ENCODE measurements at places on chromosomes 6 and 20. TPM values are rescaled to one million over a fixed set of nuclear protein-coding genes. Genes with fewer than 3 reads are reported as not detected.

The TRIM15 gene
- total RNA-seq: not detected

The LCA5 gene
- total RNA-seq: 0.92 TPM

DNA sequence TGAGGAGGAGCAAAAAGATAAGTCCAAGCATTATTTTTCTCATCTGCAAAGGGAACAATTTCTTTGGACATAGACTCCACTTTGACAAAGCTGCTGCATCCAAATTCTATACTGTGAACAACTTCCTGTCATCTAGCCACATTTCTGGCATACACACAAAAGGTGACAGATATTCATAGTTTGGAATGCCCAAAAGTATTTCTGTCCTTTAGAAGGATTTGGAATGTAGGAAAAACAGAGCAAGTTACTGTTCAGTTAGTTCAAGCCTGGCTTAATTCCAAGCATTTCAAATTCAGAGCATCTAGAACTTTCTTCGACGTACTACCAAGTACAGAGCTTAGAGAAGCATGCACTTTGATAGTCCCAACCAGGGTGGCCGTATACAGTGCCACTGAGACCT is 134.0 kb downstream of the PDE7B start:
- no peak for DNase-seq

GRCh38 chr20:46240065-46240464 is 68.2 kb downstream of the CDH22 start:
- DNase-seq: no peak

- no peak for DNase-seq
Observed at GRCh38 chr20:23010096-23010495, 25.0 kb upstream of the SSTR4 start.

GRCh38 chr6:98212468-98212867 is 621.9 kb upstream of the POU3F2 start:
- DNase-seq: no peak

- DNase-seq: no peak
Observed at GRCh38 chr6:46961711-46962110, 40.0 kb upstream of the ADGRF5 start.

Data from B cell (primary cell).